Heart right ventricle (tissue), 16 donors: ENCODE measurements at places on chromosomes 16 and 17. TPM values are rescaled to one million over a fixed set of nuclear protein-coding genes. Genes with fewer than 3 reads are reported as not detected.
A peak's percentile ranks its signal among the peaks of the same experiment; 100 is the strongest.

CAPNS2 gene
- 0.45 TPM for total RNA-seq

- no peak for DNase-seq
These were observed 99.0 kb downstream of the MYO1D start for GRCh38 chr17:32777922-32778321.

- DNase-seq = no peak
These were observed 410.7 kb downstream of the SHISA9 start for GRCh38 chr16:13312063-13312462.

GIT1 gene
- total RNA-seq = 28.6 TPM

DNA sequence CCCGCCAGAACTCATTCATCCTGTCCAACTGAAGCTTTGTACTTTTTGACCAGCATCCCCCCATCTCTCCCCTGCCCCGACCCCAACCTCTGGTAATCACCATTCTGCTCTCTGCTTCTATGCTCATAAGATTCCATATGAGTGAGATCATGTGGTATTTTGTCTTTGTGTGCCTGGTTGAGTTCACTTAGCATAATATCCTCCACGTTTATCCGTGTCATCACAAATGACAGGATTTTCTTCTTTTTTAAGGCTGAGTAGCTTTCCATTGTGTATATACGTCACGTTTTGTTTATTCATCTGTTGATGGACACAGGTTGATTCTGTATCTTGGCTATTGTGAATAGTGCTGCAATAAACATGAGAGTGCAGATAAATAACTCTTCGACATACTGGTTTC lies 278.9 kb downstream of the SNX29 start:
- no peak for DNase-seq

DNA sequence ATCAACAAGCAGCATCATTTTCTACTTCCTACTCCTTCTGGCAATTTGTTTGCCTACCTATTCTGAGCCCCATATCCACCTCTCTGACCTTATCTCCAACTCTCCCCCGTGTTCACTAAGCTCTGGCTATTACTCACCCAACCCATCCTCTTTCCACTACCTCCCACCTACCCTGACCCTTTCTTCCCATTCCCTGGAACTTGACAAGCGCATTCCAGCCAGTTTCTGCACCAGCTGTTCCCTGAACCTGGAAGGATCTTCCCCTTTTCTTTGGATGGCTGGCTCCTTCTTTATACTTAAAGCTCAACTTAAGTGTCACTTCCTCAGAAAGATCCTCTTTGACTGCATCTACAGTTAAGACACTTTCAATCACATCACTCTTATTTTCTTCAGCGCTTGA lies 2.2 kb downstream of the DCUN1D3 start:
- no peak for DNase-seq

- DNase-seq = peak; percentile 43
These were observed 122.4 kb upstream of the NLRP1 start for GRCh38 chr17:5706577-5707210.

DHRS7C gene
- total RNA-seq = 21.5 TPM

GRCh38 chr17:79812353-79813258 lies 15.7 kb upstream of the CBX8 start:
- no peak for DNase-seq

DNA sequence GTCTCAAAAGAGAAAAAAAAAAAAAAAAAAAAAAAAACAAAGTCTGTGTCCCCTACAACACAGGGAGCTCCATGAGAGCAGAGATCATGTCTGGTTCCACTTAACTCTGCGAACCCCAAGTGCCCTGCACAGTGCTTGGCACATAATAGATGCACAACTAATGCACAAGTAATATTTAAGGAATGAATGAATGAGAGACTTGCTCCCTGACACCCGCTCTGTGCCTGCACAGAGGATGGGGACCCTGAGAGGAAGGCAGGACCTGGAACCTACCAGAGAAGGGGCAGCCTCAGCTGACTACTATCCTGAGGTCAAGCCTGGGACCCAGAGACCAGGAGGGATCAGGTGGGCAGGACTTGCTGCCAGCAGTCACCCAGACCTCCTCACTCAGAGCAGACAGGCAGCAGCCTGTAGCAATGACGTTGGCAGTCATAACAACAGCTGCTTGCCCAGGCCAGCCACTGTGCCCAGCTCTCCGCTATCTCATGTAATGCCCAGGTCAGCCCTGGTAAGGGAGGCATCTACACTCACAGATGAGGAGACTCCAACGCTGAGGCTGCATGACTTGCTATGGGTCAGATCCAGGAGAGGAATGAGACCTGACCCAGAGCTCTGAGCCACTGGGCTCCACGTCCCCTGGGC lies 2.9 kb downstream of the MYO15A start:
- no peak for DNase-seq

HIC1 gene
- 9.6 TPM for total RNA-seq

DNA sequence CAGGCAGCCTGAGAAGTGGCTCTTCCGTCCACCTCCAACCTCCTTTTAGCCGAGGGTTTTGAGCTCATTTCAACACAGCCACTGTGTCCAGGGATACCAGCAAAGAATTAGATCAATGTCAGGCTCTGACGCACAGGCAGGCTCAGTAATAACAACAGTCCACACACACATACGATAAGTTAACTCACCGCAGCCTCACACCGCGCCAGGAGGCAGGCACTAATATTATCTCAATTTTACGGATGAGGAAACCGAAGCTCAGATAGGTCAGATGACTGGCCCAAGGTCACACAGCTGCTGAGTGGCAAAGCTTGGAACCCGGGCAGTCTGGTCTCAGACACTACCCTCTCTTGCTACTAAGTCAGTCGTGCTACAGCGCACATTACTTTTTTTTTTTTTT lies 22.9 kb downstream of the ABR start:
- DNase-seq = no peak

DNA sequence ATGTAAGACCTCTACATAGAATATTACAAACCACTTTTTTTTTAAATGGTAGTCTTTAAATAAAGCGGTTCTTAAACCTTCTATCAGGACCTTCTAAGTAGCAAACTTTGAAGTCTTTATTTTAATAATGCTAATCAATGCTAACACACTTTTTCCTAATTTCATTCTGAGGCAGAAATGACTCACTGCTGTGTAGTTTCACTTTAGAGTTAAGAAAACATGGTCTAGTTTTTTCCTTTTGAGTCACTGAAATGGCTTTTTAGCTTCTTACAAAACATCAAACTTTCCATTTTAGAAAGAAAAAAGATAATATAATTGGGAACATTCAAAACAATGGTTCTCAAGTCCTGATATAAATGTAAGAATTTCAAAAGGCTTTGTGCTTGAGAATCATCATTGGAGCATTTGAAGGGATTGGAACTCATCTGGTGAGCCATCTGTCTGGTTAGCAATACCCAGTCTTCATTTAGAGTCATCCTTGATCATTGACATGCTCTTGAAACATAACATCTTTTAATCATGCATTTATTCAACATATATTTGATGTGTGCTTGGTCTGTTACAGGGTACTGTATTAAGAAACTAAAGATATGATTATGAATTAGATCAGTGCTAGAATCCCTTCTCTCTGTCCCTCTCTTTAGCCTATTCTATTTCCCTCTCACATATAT lies 258.3 kb upstream of the MON1B start:
- DNase-seq = no peak

PRSS22 gene
- not detected for total RNA-seq

DNA sequence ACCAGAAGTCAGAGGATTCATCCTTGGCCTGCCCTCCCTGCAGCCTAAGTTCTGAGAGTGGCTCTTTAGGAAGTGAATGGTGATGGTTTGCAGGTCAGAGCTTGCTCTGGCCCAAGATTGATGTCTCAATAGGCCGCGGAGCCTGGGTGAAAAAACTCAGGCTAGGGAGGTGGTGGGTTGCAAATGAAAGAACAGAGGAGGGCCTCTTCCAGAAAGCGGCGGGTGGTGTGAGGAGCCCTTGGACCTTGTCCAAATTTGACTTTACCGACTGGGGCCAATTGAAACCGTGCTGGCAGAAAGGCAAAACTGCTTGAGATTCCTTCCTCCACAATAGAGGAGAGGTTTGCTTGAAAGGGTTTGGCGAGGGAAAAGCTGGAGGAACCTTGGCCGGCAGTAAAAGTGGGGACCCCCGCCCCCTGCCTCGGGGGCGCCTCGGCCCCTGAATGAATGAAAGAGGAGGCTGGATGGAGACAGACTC lies 331.3 kb downstream of the SEC14L1 start:
- DNase-seq = peak; percentile 63

DNA sequence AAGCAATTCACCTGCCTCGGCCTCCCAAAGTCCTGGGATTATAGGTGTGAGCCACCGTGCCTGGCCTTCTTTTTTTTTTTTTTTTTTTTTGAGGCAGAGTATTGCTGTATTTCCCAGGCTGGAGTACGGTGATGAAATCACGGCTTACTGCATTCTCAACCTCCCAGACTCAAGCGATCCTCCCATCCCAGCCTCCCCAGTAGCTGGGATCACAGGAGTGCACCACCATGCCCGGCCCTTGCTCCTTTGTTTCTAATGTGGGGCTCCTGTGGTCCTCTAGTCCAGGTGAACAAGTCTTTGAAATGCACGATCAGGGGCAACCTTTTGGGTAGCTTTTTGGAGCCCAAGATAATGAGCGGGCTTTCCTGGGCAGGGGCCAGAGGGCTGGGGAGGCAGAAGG lies 23.2 kb downstream of the CMIP start:
- DNase-seq = no peak

KAT8 gene
- 57.0 TPM for total RNA-seq

- DNase-seq = peak; percentile 49
These were observed 18.6 kb upstream of the PITPNM3 start for GRCh38 chr17:6574687-6575595.

DNA sequence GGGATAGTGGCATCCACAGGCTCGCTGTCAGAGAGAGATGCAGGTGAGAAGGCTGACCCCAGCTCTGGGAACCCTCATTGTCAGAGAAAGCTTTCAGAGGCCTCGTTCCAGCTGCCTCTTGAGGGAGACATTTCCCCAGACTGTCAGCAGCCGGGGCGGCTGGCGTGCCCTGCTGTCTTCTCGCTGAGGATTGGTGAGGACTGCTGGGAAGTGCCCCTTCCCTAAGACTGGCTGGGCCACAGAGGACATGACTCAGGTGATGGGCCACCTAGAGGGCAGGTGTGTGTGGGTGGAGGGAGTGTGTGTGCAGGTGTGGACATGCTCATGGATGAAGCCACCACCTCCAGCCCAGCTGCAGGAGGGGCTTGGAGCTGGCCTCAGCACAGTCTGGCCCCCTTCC lies 25.3 kb downstream of the SPACA3 start:
- no peak for DNase-seq

GRCh38 chr16:84198401-84198800 lies 7.4 kb downstream of the ADAD2 start:
- DNase-seq = no peak

DNA sequence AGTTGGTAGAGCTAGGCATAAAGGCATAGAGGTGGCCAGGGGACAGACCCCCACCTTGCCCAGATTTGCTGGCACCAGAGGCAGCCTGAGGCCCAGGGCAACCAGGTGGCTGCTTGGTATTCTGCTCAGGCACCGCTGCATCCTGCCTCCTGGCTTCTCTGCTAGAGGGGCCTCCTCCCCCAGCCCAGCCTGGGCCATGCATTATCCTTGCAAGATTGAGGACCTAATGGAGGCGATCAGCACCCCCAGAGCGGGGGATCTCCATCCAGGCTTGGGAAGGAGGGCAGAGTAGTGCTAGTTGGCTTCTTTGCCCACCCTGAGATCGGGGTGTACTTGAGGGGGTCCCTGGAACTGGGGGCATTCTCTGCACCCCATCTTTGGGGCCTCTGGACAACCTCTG lies 23.8 kb downstream of the CDK5RAP3 start:
- no peak for DNase-seq

ALOXE3 gene
- total RNA-seq = not detected

FOXL1 gene
- 0.79 TPM for total RNA-seq

- DNase-seq = no peak
These were observed 16.5 kb upstream of the MEAK7 start for GRCh38 chr16:84520725-84521496.

DNA sequence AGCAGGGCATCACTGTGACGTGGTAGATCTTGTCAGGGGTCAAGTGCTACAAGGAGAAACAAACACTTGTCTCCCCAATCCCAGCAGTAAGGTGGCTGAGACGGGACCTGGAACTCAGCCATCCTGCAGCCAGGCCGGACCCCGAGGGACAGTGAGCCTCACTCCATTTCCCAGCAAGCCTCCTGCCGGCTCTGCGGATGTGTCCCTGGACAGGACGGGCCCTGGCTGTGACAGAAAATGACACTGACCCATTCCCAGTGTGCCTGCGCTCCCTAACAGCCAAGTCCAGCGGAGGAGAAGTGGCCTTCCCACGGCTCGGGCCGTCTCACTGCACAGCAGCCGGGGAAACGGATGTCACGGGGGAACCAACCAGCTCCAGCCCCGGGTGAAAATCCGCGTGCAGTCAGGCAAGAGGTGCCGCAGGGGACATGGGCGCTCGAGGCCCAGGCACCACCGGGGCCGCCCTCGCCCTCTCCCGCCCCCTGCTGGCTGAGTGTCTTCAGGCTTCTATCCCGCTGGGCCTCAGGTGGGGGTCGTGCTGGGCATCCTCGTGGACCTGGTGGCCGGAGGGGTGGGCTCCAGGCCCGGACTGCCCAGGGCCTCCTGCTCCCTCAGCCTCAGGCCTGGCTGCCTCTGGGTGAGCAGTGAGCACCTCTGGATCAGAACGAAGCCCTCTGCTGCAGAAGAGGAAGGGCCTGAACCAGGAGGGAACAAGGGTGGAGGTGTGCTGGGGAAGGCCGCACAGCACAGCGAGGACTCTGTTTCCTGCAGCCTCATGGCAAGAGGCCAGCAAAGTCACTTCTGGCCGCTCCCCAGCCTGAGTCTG lies 6.7 kb downstream of the HAGHL start:
- no peak for DNase-seq

- peak; percentile 80 for DNase-seq
These were observed 662 bp upstream of the TUBB3 start for GRCh38 chr16:89922477-89922883.
